ENCODE measurements at places on chromosomes 13 and 19.

GRCh38 chr19:14167576-14168138, 31.3 kb upstream of the ASF1B start:
- no peak for DNase-seq

GRCh38 chr19:6047741-6048251, 62.5 kb downstream of the RFX2 start:
- DNase-seq: peak; percentile 45

DNA sequence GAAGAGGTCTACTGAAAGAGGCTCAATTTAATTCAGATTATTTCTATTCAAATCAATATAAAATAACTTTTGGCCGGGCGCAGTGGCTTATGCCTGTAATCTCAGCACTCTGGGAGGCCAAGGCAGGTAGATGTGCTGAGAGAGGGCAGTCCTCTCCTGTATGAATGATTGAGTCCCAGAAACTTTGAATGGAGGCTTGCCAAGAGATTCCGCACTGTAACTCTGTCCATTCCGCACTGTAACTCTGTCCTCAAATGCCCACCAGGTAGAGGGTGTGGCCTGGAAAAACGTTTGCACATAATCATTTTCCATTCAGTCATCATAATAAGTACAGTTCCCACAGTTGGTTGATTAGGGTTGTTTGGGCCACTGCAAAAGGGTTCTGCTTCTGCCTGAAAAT, 274.7 kb upstream of the SOX21 start:
- DNase-seq: no peak

- DNase-seq: no peak
Observed at GRCh38 chr19:35449359-35450043, 1.4 kb downstream of the FFAR2 start.

DNA sequence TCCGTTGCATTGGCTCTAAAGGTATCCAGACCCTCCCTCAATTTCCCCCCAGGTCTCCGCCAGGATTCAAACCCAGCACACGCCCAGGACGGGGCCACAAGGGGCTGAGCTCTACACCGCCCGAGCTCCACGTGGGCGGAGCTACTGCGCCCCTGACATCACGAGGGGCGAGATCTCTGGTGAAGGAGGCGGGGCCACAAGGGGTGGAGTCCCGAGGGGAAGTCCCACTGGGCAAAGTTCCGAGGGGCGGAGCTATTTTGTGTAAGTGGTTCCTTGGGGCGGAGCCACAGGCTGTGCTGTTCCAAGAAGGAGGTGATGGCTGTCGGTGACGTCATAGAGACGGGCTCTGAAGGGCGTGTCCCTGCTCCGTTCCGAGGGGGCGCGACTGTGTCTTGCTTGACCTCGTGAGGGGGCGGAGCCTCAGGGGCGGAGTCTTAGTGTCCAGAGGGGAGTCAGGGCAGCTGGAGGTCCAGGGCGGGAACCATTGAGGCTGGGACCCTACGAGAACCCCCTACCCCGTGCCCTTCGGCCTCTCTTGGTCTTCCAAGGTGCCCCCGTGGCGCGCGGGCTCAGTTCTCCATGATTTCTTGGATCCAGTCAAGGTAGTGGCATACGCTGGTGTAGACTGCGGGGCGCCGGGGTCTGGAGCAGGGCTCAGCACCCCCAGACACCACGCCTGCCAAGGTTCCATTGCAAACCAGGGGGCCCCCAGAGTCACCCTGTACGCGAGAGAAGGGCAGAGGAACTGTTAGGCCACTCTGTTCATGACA, 1.3 kb upstream of the KLK8 start:
- no peak for DNase-seq

Data from stimulated activated effector memory CD8-positive, alpha-beta T cell treated with anti-CD3 and anti-CD28 coated beads, Interleukin-12 subunit alpha, Interleukin-12 subunit beta, amount 100 ng/mL, for 72 hours (primary cell).